ENCODE measurements at places on chromosomes 6 and 20.

DNA sequence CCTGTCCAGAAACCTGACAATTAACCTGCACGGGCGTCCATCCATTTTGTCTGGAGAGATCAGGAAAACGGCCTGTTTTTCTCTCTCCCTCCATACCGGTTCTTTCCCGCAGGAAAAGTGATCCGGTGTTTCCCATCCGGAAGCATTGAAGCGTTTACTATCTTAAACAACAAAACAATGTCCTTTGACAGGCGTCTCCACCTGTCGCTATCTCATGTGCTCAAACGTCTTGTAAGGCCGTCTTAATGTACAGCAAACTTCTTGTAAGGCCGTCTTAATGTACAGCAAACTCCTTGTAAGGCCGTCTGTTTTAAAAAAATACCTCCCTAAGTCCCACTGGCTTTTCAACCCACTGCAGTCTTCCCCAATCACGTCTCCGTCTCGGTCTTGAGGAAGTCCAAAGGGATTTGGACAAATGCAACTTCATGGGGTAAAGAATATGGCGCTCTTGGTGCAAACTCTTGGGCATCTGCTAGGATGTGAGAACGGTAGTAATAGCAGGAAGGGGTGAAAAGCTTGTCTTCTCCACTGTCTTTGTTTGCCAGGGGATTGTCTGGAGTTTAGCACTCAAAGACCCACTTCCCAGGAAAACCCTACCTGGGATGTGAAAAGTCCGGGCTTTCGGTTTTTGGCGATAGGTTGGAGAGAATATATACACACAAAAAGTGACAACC lies 29.9 kb upstream of the TRIM27 start:
- no peak for DNase-seq

- no peak for DNase-seq
These were observed 78.2 kb upstream of the NXT1 start for GRCh38 chr20:23272176-23273029.

DNA sequence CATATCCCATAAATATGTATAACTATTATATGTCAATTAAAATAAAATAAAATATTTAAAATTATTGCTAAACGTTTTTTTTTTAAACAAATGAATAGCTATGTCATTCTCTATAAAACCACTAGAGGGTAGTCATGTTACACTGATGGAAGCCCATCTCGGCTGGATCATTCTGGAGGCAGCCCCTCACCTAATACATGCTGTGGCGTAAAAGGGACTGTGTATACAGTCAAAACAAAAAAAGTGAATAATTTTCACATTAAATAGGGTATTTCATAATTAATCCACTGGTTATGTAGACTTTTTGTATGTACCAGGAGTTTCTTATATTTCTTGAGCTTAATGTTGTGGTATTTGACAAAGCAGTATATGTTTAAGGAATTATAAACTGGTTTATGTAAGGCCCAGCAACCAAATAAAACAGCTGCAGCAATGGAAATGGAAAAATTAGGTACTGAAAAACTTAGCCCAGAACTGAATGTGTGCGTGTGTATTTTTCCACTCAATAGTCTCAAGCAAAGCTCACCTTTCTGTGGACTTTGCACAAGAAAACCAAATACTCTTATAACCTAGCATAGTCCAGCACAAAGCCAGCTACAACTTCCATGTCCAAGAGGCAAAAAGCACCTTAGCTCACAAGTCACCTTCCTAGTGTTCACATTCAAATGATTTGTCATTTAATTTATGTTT lies 81.7 kb downstream of the COL9A1 start:
- no peak for DNase-seq

DNA sequence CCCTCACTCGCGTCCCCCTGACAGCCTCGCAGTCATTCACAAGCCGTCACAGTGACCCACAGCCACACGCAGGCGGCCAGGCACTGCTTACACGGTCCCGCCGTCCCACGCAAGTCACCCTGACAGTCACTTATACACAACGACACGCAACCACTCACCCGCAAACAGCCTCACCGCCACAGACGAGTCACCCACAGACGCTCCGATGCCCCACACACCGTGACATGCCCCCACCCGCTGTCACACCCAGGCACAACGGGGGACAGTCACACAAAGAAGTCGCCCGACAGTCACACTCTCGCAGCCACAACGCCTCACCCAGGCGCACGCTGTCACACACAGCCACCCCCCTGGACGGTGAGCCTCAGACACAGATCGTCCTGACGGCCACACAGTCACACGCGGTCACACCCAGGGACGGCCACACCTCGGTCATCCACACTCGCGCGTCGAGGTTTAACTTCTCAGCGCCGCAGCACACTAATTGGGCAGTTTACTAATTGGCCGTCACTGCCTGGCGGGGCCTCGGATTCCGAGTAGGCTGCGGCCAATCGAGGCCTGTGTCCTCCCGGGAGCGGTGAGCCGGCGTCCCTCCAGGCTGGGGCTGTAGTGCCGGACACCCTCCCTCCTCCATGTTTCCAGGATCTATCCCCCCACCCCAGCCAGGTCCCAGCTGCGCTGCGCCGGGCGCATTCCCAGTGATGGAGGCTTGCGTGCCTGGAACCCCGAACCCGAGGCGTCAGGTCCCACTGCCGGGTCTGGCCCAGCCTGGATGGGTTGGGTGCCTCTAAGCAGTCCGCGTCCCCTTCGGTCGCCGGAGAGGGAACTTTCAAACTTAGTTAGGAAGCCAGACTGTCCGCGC lies 790 bp downstream of the TOX2 start:
- DNase-seq = no peak

- DNase-seq = no peak
These were observed 7.8 kb upstream of the NR2E1 start for GRCh38 chr6:108157981-108158525.

DNA sequence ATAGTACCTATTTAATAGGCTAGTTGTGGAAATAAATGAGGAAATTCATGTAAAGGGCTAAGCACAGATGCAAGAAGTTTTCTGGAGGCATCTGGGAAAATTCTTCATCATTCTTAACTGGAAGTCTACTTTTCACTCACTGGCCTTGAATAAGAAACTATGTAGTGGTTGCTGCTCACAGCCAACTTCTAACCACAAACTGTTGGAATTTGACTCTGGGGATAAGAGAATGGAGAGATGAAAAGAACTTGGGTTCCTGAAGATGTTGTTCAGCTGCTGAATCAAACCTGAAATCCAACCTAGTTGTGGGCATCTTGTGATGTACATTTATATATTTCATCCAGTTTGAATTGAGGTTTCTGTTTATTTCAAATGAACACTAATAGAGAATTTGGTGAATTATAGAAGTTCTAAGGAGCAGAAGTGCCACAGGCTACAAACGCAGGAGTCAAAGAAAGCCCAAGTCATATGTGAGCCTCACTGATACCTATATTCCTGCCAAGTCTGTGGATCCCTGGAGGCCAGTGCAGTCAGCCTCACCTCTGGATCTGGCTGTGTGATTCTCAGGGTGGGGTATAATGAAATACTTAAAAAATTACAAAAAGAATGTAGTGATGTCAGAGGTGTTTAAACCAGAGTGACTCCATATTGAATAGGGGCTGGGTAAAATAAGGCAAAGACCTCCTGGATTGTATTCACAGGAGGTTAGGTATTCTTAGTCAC lies 18.7 kb upstream of the MEI4 start:
- DNase-seq = no peak

DNA sequence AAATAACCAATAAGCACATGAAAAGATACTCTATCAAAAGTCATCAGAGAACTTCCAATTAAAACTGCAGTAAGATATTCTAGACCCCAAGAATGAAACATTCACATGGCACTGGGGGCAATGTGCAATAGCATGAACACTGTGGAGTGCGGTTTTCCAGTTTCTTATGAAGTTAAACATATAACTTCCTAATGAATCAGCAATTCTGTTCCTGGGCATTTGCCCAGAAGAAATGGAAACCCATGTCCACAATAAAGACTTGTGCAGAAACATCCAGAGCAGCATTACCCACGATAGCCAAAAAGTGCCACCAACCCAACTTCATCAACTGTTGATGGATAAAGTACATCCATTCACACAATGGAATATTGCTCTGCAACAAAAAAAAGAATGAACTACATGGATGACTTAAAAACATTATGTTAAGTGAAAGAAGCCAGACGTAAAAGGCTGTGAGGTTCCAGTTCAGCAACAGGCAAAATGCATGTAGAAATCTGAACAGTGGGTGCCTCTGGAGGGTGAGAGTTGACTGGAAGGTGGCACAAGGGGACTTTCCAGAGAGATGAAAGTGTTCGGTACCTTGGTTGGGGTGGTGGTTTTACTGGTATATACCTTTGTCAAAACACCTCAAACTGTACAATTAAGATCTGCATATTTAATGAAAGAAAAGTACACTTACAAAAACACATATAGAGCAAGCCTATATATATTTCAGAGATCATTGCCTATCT lies 207.2 kb upstream of the ECI2 start:
- no peak for DNase-seq

DNA sequence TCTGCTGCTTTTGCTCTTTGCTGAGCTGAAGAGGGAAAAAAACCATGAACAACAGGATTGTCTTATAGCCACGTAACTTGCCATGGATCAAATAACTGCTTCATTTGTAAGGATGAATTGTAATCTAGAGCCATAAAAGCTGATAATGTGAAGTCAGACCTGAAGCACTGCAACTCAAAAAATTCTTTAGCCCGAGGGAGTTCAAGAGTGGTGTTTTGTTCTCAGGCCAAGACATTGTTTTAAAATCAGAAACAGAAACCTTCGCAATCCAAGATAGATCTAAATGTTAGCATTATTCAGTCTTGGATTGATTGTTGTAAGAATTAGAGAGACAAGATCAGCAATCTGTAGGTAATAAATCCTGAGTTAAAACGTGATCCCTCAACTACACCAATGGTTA lies at the start of gene TRAPPC3L:
Gene TRAPPC3L, minus strand, starts transcription at position 34 of the 400 bp plus-strand sequence. CDS start 170 bp downstream, outside the sequence.
- DNase-seq = no peak

DNA sequence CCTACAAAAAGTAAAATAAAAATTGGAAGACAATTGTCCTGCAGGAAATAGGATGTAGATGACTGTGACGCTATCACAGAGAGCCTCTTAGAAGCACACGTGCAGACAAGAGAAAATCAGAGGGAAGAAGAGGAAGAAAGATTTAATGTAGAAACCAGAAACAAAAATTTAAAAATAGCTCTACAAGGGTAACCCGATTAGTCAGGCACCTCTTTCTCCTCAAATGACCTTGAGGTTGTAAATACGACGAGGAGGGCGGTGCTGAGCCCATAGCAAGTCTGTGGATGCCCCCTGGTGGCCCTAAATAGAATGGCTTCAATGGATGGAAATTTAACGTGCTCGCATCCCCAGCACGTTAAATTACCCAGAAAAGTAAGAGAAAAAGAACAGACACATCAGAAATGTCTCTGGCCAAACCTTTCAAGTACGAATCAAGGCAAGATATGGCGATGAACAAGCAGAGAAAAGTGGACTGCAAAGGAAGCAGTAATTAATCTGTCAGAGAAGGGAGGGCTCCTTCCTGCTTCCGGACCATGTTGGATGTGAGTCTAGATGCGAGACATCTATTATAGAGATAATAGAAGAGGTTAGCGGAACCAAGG lies 4.2 kb upstream of the PRPH2 start:
- DNase-seq = peak; percentile 36

DNA sequence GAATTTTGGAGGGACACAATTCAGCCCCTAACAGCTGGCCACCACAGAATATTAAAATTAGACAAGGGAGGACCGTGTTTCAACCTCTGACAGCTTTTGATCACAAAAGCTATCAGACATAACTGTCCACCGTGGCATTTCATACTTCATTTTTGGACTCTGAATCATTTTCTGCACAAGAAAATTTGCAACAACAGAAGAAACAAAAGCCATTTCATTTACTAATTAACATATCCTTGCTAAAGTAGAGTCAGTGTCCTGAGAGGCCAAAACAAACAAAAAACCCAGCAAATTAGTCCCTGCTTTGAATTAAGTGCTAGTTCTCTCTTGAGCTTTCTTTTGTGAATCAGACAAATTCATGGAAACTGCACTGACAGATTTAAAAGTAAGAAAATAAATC lies 17.6 kb upstream of the COL12A1 start:
- no peak for DNase-seq

DNA sequence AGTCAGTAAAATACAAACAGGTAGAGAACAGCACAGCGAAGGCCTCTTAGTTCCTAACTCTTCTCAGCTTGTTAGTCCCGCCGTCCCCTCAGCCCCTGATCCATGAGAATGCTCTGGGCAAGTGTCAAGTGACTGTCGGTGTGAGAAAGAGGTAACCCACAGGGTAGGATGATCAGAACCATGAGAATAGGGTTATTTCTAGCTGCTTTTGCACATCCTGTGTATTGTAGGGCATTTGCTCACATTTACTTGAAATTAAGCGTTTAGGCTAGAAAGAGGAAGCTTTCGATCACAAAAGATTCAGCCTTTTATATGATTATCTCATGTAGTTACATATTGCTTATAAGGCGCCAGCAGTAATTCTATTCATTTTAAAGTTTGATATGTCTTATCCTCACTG lies 103.0 kb upstream of the PDE10A start:
- DNase-seq = no peak

GRCh38 chr20:43740642-43741041 lies 13.8 kb upstream of the GTSF1L start:
- no peak for DNase-seq

DNA sequence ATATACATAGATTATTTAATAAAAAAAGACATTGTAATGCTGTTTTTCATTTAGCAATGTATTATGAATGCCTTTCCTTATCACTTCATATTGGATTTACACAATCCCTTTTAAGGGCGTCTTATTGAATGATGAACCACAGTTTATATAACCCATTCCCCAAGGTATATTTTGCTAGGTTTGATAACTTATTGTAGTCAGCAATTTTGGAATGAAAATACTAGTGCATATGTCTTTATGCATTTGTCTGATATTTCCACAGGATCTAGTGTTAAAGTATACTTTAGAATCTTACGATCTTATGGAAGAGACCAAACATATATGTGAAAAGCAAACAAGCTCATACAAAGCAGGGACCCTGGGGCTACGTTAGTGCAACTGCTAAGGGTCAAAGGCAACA lies 180.4 kb upstream of the RIN2 start:
- DNase-seq = no peak
